Lower lobe of right lung (tissue), 2 donors: ENCODE measurements at places on chromosomes 7 and 10. TPM values are rescaled to one million over a fixed set of nuclear protein-coding genes. Genes with fewer than 3 reads are reported as not detected.

Gene PRF1
- 29.5 TPM for total RNA-seq

DNA sequence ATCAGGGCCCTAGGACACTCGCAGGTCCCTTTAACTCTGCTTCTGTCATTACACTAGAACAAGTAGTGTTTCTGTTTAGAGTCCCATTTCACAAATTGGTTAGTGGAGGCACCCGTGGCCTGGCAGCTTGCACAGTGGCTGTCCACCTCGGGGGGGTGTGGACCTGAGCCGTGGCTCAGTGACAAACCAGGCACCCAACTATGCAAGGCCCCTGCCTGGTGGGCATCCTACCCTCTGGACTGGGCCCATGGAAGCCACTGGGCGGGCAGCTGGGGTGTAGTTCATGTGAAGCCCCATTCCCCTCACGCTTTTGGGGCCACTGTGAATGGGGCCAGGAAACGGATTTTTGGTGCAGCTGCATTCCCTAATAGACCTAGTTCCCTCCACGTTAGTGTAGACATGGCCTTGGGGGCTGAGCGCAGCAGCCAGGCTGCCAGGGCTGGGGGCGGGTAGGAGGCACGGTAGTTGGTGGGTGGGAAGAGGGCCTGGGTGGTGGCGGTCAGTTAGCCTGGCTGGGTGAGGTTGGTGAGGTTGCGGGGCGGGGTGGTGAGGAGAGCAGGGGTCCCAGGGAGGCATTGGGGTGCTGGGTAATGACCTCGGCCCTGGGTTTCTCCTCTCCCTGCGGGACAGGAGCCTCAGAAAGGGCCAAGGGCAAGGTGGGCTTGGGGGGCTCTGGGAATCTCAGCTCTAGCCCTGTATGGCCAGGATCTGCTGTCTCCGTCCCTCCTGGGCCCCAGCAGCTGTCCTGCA lies 18.7 kb downstream of the ZNF316 start:
- H3K36me3 ChIP-seq = peaks cover 37% of the 10 kb centered on the region
- no peaks in the 10 kb centered on the region for H3K27me3 ChIP-seq
- H3K27ac ChIP-seq = no peak overlapping the region
- no peaks in the 10 kb centered on the region for H3K4me1 ChIP-seq

- no peaks in the 10 kb centered on the region for H3K27me3 ChIP-seq
- H3K4me3 ChIP-seq = no peak overlapping the region
- H3K4me1 ChIP-seq = no peaks in the 10 kb centered on the region
Observed at GRCh38 chr7:101550641-101551541, 78.2 kb downstream of the MYL10 start.

Gene DRGX
- not detected for total RNA-seq

Gene FAS
- 35.7 TPM for total RNA-seq
